T-cell (primary cell): ENCODE measurements at places on chromosomes 5 and 9. TPM values are rescaled to one million over a fixed set of nuclear protein-coding genes. Genes with fewer than 3 reads are reported as not detected.

DNA sequence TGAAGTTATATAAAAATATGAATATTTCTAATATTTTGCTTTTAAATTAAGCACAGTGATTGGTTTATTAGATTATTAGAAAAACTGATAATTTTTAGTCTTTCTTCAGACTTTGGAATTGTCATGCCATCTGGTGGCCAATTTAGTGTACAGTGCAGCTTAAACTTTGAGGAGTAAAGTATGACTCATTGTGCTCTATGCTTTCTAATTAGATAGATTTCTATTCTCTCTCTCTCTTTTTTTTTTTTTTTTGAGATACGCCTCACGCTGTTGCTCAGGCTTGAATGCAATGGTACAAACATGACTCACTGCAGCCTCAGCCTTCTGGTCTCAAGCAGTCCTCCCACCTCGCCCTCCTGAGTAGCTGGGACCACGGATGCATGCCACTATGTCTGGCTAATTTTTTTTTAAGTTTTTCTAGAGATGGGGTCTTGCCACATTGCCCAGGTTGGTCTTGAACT is 42.1 kb upstream of the GPR21 start:
- H3K4me3 ChIP-seq: no peak overlapping the region
- no peaks in the 10 kb centered on the region for H3K27me3 ChIP-seq
- peaks cover 23% of the 10 kb centered on the region for H3K36me3 ChIP-seq
- no peaks in the 10 kb centered on the region for H3K4me1 ChIP-seq

- DNase-seq: no peak
- no peak overlapping the region for H3K27ac ChIP-seq
- no peak overlapping the region for H3K4me3 ChIP-seq
- H3K27me3 ChIP-seq: no peaks in the 10 kb centered on the region
- H3K36me3 ChIP-seq: no peaks in the 10 kb centered on the region
Observed at GRCh38 chr5:180059326-180059725, 12.2 kb downstream of the RNF130 start.

- no peaks in the 10 kb centered on the region for H3K27me3 ChIP-seq
- H3K4me1 ChIP-seq: no peaks in the 10 kb centered on the region
- no peak overlapping the region for H3K27ac ChIP-seq
- no peak overlapping the region for H3K4me3 ChIP-seq
- no peak for DNase-seq
- H3K36me3 ChIP-seq: no peaks in the 10 kb centered on the region
Observed at GRCh38 chr5:43427306-43427705, 15.1 kb upstream of the CCL28 start.

GRCh38 chr5:81852291-81853029 is 101.6 kb upstream of the SSBP2 start:
- H3K27me3 ChIP-seq: peaks cover 2% of the 10 kb centered on the region
- no peaks in the 10 kb centered on the region for H3K36me3 ChIP-seq
- peaks cover 31% of the 10 kb centered on the region for H3K4me1 ChIP-seq
- H3K27ac ChIP-seq: peak overlapping the region; percentile 65

GRCh38 chr5:9544502-9545135 is 1.3 kb downstream of the SEMA5A start:
- H3K36me3 ChIP-seq: no peaks in the 10 kb centered on the region
- DNase-seq: no peak

GRCh38 chr9:19619221-19619620 is 169.6 kb downstream of the SLC24A2 start:
- H3K27ac ChIP-seq: no peak overlapping the region
- peaks cover 5% of the 10 kb centered on the region for H3K27me3 ChIP-seq
- DNase-seq: no peak
- no peak overlapping the region for H3K4me3 ChIP-seq
- no peaks in the 10 kb centered on the region for H3K4me1 ChIP-seq
- H3K36me3 ChIP-seq: no peaks in the 10 kb centered on the region

- no peak overlapping the region for H3K4me3 ChIP-seq
- no peak overlapping the region for H3K27ac ChIP-seq
- H3K27me3 ChIP-seq: peaks cover 9% of the 10 kb centered on the region
- H3K36me3 ChIP-seq: no peaks in the 10 kb centered on the region
- DNase-seq: no peak
- peaks cover 6% of the 10 kb centered on the region for H3K4me1 ChIP-seq
Observed at GRCh38 chr9:38043931-38044623, 24.9 kb downstream of the SHB start.

DNA sequence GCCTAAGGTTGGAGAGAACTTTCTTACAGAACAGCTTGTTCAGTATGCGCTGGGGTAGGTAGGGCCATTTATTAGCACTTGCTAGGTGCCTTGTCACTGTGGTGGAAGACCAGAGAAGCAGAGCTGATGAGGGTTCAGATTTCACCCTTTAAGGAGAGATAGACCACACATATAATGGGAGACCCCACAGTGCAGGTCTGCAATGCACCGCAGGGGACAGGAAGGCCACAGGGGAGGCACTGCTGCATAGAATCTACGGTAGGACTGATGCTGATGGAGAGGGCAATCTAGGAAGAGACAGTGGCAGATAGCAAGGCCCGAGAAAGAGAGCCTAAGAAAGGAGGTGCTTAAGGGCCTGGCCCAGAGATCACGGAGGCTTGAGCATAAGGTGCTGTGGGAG is 64.2 kb downstream of the PTPDC1 start:
- H3K4me1 ChIP-seq: no peaks in the 10 kb centered on the region
- no peak for DNase-seq
- H3K27me3 ChIP-seq: peaks cover 5% of the 10 kb centered on the region
- H3K27ac ChIP-seq: no peak overlapping the region

- H3K27me3 ChIP-seq: no peaks in the 10 kb centered on the region
- DNase-seq: no peak
- no peak overlapping the region for H3K4me3 ChIP-seq
- H3K4me1 ChIP-seq: no peaks in the 10 kb centered on the region
- H3K27ac ChIP-seq: no peak overlapping the region
Observed at GRCh38 chr9:114231273-114231672, 75.9 kb downstream of the COL27A1 start.

DNA sequence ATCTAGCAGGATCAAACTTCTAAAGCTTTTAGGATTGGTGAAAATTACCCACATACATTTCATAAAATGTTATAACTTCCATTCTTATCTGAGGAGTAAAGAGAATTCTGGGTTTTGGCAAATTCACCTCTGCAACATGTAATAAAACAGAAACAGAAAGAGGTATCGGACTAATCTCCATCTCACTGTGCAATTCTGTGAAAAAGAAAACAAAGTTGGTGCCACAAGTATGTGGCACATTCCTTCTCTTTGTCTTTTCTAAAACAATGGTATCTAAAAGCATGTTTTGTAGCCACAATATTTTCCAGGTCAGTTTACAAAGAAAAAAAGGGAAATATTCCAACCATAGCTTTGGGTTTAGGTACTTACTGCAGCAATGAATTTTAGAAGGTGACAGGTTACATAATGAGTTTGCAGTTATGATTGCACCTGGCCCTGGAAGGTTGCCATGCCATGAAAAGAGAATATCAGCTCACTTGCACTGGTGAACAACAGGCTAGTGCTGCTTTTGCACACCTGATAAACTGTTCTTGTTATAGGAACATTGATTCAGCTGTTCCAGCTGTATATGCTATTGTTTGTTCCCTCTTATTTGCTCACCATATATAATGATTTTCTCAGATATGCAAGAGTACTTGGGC is 491.3 kb upstream of the MEF2C start:
- no peak overlapping the region for H3K27ac ChIP-seq
- no peaks in the 10 kb centered on the region for H3K27me3 ChIP-seq
- H3K36me3 ChIP-seq: no peaks in the 10 kb centered on the region
- H3K4me1 ChIP-seq: no peaks in the 10 kb centered on the region

GRCh38 chr5:136037001-136037705 is 8.4 kb downstream of the TGFBI start:
- no peaks in the 10 kb centered on the region for H3K27me3 ChIP-seq
- peak overlapping the region; percentile 0 for H3K4me3 ChIP-seq
- DNase-seq: no peak
- H3K36me3 ChIP-seq: no peaks in the 10 kb centered on the region
- H3K4me1 ChIP-seq: peaks cover 27% of the 10 kb centered on the region

GRCh38 chr5:133362438-133362837 is 249.9 kb downstream of the FSTL4 start:
- H3K4me1 ChIP-seq: no peaks in the 10 kb centered on the region
- no peak overlapping the region for H3K4me3 ChIP-seq
- no peak overlapping the region for H3K27ac ChIP-seq

DNA sequence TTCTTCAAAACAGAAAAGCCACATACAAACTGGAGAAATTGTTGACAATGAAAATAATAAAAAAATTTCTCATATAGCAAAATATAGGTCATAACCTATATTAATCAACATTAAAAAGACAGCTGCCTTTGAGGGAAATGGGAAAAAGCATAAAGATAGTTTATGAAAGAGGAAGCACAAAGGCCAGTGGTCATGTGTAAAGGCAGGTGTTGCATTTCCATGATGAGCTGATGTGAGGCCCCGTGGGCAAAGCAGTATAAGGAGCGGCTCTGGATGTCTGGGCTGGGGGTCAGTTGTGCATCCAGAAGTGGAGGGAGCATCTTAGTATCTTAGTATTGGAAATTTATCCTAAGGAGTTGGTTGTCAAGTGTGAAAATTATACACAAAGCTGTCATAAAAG is 18.3 kb downstream of the NDUFS6 start:
- H3K4me3 ChIP-seq: no peak overlapping the region
- DNase-seq: no peak
- H3K27me3 ChIP-seq: no peaks in the 10 kb centered on the region
- no peak overlapping the region for H3K27ac ChIP-seq

DNA sequence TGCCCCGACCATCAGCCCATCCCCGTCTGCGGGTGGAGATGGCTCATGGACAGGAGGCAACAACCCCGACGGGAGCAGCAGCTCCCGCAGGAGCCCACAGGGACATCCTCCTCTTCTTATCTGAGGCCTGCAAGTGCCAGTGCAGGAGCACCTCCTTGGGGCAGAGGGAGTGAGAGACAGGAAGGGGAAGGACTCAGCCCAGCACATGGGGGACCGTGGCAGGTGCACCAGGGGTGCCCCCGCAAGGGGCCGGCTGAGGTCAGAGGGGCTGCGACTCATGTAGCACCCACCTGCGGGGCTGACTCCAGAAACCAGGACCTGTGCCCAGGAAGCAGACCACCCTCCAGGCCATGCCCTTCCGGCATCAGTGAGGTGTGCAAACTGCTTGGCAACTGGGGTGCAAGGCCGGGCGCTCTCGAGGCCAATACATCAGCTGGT is 259.8 kb upstream of the ADAMTS16 start:
- no peaks in the 10 kb centered on the region for H3K36me3 ChIP-seq
- DNase-seq: no peak
- H3K4me3 ChIP-seq: no peak overlapping the region
- H3K27me3 ChIP-seq: peaks cover 4% of the 10 kb centered on the region

DNA sequence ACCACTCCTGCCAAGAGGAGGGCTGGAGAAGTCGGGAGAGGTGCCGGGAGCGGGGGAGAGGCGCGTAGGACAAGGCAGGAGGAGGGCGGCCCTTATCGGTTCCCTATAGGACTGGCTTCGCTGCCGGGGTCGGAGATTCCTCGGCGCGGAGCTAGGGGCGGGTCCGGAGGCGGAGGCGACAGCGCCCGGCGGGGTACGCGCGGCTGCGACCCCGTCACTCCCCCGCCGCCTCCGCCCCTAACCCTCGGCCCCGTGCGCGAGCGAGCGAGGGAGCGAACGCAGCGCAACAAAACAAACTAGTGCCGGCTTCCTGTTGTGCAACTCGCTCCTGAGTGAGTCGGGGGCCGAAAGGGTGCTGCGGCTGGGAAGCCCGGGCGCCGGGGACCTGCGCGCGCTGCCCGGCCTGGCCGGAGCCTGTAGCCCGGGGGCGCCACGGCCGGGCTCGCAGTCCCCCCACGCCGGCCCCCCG is 2.0 kb downstream of the GLIS3 start:
- peak overlapping the region; percentile 90 for H3K4me3 ChIP-seq
- peaks cover 28% of the 10 kb centered on the region for H3K27me3 ChIP-seq
- H3K4me1 ChIP-seq: peaks cover 23% of the 10 kb centered on the region
- H3K27ac ChIP-seq: peak overlapping the region; percentile 36
- DNase-seq: peak; percentile 47

CIZ1 gene
- 163 TPM for total RNA-seq

MSX2 gene
- total RNA-seq: not detected

PPP3R2 gene
- not detected for total RNA-seq

ECSCR gene
- not detected for total RNA-seq

GADD45G gene
- total RNA-seq: 6.0 TPM

FASTKD3 gene
- total RNA-seq: 9.7 TPM

FBN2 gene
- not detected for total RNA-seq

HMMR gene
- 0.41 TPM for total RNA-seq

CAVIN4 gene
- total RNA-seq: 0.16 TPM

NTRK2 gene
- total RNA-seq: 0.05 TPM
